ENCODE measurements at places on chromosomes 11 and 22.

- DNase-seq: no peak
These were observed 51.7 kb downstream of the PACSIN2 start for GRCh38 chr22:42963231-42963595.

GRCh38 chr11:69934861-69935494 lies 115.8 kb upstream of the FGF3 start:
- DNase-seq: no peak

- no peak for DNase-seq
These were observed 34.8 kb downstream of the JHY start for GRCh38 chr11:122917311-122917710.

GRCh38 chr22:40660730-40661129 lies 18.6 kb upstream of the MCHR1 start:
- DNase-seq: no peak

DNA sequence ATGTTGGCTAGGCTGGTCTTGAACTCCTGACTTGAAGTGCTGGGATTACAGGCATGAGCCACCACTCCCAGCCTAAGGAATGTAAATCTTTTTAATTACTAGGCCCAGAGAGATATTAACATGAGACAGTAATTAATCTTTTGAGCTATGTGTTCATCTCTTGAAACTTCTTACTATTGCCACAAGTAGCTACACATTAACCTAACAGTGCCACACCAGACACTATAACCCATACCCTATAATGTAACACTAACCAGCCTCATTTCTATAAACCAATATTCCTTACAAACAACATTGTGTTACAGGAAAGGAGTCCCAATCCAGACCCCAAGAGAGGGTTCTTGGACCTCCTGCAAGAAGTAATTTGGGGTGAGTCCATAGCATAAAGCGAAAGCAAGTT lies 8.0 kb upstream of the COX8A start:
- DNase-seq: no peak

DNA sequence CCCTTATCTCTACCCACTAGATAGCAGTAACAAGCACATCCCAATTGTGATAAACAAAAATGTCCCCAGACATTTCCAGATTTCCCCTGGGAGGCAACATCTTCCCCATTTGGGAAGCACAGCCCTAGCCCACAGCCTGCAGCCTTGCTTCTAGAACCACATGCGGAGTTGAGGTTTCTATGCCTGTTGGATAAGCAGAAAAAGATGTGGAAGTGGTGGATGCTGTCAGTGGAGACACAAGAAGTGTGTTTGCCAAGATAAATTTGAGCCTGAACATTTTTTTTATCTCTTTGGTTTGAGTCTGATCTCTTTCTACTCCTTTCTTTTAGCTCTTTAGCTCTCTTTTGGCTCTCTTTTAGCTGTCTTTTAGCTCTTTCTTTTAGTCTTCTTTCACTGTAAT lies 884.5 kb downstream of the NTM start:
- no peak for DNase-seq

GRCh38 chr11:72813740-72814285 lies 398 bp upstream of the ATG16L2 start:
- DNase-seq: no peak

Data from forelimb muscle (tissue), 1 donor.